ENCODE measurements at places on chromosomes 2 and 18. TPM values are rescaled to one million over a fixed set of nuclear protein-coding genes. Genes with fewer than 3 reads are reported as not detected.

Gene SCN2A
- total RNA-seq: 1.9 TPM

Gene LOXHD1
- total RNA-seq: 0.89 TPM

Gene LYG2
- total RNA-seq: not detected

Gene GLI2
- 14.4 TPM for total RNA-seq

Gene GALNT14
- total RNA-seq: 1.2 TPM

Gene GRB14
- total RNA-seq: 20.2 TPM

Gene TMEM247
- not detected for total RNA-seq
